ENCODE measurements at places on chromosomes 1 and 21.

DNA sequence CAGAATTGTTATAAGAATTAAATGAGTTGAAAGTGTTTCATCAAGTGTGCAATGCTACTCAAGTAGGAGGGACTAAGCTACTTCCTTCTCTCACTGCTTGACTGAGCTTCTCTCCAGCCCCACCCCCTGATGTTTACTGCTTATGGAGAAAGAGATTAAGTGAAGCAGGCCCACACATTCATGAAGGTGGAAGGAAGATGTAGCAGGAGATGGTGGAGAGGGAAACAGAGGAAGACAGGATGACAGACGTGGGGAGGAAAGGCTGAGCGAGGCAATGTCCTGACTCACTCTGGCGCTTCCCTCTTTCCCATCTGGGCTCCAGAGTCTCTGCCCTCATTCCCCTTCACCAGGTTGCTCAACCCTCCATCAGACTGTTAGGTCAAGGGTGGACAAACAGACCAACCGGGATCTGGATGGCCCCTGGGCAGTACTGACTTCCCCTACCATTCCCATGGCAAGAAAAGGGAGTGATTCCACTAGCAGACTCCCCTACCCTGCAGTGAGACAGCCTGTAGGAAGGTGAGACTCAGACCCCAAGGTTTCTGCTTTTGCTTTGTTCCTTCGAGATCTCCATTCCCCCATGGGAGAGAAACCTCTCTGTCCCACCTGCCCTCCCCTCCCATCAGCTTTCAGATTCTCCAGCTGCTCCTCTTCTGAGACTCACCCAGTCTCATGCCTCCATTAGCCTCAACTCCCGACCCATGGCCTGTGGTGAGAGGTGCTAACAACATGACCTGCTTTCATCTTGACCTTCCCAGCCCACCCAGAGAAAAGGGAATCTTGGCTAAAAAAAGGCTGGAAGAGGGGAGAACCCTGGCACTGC, 3.1 kb upstream of the ARHGEF2 start:
- H3K36me3 ChIP-seq: no peaks in the 10 kb centered on the region
- peak overlapping the region; percentile 99 for H3K27ac ChIP-seq
- DNase-seq: no peak
- peaks cover 21% of the 10 kb centered on the region for H3K4me1 ChIP-seq
- no peak overlapping the region for H3K4me3 ChIP-seq

DNA sequence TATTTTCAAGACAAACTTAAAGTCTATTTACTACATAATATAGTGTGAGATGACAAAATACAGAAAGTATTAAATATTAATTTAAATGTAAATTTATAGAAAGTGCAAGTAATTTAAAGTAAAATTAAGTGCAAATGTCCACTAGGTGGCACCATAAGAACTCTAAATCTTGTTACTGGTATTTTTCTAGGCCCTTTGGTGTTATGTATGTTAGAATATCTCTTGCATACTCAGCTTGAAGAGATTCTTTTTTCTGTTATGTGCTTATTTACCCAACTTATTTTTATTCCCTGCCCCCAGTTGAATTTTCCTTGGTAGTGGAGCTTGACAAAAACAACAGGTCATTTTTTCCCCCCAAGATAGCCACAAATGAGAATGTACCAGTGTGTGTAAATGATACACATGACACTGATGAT, 71.5 kb downstream of the RPS6KC1 start:
- no peaks in the 10 kb centered on the region for H3K4me1 ChIP-seq
- no peak for DNase-seq
- no peak overlapping the region for H3K4me3 ChIP-seq

GRCh38 chr1:20792196-20792595, 5.1 kb upstream of the HP1BP3 start:
- H3K27me3 ChIP-seq: no peaks in the 10 kb centered on the region
- H3K4me3 ChIP-seq: no peak overlapping the region
- DNase-seq: no peak
- H3K4me1 ChIP-seq: no peaks in the 10 kb centered on the region
- H3K36me3 ChIP-seq: no peaks in the 10 kb centered on the region

GRCh38 chr1:45456531-45456930, 34.4 kb downstream of the TESK2 start:
- no peak for DNase-seq
- no peaks in the 10 kb centered on the region for H3K4me1 ChIP-seq

GRCh38 chr1:200401263-200401662, 8.6 kb downstream of the ZNF281 start:
- H3K4me1 ChIP-seq: no peaks in the 10 kb centered on the region
- no peaks in the 10 kb centered on the region for H3K27me3 ChIP-seq
- H3K36me3 ChIP-seq: no peaks in the 10 kb centered on the region
- no peak overlapping the region for H3K27ac ChIP-seq

- peak overlapping the region; percentile 89 for H3K4me3 ChIP-seq
- no peaks in the 10 kb centered on the region for H3K36me3 ChIP-seq
- DNase-seq: no peak
- H3K27ac ChIP-seq: peak overlapping the region; percentile 77
- peaks cover 3% of the 10 kb centered on the region for H3K4me1 ChIP-seq
Measured at GRCh38 chr21:29018540-29018939, 609 bp downstream of the RWDD2B start.

DNA sequence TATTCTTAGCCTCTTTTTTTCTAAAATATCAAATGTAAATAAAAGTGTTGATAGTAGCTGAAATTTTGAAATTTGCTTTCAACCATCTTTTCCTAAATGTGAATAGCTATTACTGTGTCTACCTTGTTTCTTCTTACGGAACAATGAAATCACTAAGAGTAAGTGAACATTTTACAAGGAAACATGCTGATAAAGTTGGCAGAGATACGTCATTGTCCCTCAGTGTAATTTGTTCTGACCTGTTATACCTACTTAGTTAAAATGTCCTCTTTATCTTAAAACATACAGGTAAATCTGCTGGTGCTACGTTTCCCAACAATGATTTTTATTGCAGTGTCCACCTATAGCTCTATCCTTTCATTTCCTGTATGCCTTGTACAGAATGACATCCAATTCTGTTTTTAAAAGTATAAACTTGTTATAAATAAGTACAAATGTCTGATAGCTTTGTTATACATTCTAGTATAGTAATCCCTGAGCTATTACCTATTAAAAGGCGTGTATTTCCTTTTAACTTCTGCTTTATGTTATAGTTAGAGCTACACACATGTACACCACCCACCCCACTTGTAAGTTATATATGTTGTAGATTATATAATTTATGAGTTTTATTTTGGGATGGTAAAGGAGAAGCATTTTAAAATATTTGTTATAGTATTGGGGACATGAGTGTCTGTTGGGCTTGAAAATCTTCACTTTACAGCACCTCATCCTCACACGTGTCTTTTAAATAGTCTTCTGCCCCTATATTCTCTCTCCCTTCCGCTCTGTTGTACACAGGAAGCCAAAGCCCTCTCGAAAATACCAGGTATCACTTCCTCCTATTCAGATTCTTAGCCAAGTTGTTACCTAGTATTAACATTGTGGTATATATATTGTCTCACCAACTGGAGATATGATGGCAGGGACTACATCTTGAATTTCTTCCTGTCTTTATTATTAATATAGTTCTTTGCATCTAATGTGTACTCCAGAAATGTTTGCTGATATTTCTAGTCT, 25.2 kb downstream of the LAMC1 start:
- no peaks in the 10 kb centered on the region for H3K4me1 ChIP-seq
- no peaks in the 10 kb centered on the region for H3K36me3 ChIP-seq
- no peaks in the 10 kb centered on the region for H3K27me3 ChIP-seq
- peak overlapping the region; percentile 6 for H3K27ac ChIP-seq
